ENCODE measurements at places on chromosomes 1 and 21.
A peak's percentile ranks its signal among the peaks of the same experiment; 100 is the strongest.

- no peak for DNase-seq
Observed at GRCh38 chr21:34907461-34908418, 141.4 kb downstream of the RUNX1 start.

- no peak for DNase-seq
Observed at GRCh38 chr21:43282358-43283120, 113.7 kb downstream of the CRYAA start.

GRCh38 chr1:35287807-35288640, 19.5 kb downstream of the ZMYM4 start:
- DNase-seq, result no peak

GRCh38 chr1:223180731-223181321, 37.8 kb upstream of the TLR5 start:
- no peak for DNase-seq

GRCh38 chr1:15430787-15431570, 7.3 kb upstream of the CTRC start:
- peak; percentile 78 for DNase-seq

DNA sequence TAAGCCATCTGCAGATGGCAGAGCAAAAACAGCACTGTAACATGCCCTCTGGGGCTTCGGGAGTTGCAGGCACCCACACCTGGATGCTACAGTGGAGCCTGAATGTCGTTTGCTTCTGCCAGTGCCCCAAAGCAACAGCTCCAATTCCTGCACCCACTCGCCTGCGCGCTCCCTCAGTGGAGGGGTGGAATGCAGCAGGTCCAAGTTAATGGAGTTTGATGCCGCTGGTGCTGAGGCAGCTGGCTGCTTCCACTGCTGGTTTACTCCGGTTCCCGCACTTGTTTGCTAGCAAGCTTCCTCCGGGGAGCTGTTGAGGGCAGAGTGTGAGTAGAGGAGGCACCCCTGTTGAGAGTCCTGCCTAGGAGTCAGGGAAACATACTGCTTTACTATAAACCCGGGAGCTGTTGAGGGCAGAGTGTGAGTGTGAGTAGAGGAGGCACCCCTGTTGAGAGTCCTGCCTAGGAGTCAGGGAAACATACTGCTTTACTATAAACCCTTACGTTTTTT, 584.0 kb upstream of the TMPRSS15 start:
- DNase-seq, result no peak

GRCh38 chr1:6508816-6509189, 17.3 kb upstream of the PLEKHG5 start:
- DNase-seq, result no peak

DNA sequence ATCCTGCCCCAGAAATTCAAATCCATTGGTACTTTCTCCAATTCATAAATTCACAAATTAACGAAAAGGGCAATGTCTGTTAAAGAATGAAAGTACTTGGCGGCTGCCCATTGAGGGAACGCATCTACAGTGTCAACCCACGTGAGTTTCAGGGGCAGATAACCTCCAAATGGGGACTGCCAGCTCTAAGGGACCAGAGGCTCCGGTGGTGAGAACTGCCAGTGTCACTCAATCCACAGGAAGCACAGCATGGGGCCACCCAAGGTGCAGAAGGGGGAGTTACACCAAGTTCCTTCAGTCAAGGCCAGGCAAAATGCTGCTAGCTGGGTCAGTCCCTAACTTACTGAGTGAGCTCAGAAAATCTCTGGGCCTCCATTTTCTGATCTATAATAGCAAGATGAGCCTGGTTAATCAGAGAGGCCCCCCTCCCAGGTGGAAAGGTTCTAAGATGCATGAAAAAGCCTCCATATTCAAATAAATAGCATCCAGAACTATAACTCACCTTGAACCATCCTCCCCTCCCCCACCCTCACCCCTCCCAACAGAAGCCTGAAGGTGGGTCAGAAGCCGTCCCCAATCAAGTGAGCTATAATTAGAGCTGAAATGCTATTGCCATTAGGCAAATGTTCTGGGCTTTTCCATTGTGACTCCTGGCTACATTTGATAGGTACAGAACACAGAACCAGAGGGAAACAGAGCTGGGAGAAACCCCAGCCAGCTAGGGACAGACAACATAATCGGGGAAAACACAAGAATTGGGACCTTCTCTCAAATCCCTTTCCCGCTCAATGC, 41.7 kb downstream of the LRP8 start:
- DNase-seq, result no peak

Data from stimulated activated CD4-positive, alpha-beta T cell treated with anti-CD3 and anti-CD28 coated beads, Interleukin-4, amount 100 ng/mL, for 48 hours (primary cell).